MM.1S (cell line): ENCODE measurements at places on chromosomes 13 and 19.

DNA sequence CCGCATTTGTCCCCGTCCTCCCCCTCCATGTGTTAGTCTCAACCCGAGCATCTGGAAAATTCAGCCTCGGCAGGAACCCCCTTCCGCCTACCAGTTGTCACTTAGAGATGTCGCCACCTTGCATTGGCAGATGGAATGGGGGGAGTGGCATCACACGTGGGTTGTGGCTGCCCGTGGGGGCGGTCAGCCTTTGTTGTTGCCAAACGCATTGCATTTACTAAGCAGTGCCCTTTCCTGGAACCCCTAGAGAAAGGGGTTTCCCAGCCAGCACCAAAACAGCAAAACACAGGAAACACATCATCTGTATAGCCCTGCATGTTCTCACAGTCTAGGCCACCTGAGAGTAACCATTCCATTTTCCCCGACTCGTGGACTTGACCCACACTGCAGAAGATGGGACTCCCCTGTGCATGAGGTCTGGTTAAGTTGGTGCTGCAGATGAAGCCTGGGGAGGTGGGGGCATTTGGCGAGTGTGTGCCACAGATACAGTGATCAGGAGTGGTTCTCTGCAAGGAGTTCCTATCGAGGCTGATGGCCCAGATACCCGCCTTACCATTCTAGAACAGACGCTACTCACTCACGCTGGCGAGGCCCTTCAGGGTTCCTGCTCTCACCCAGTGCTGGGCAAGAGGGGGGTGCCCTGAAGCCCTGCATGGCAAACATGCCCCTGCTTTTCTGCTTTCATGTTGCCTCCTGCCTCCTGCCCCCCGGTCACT, 38.3 kb downstream of the TMED1 start:
- DNase-seq = no peak

- no peak for DNase-seq
Observed at GRCh38 chr13:37194428-37194861, 89.0 kb upstream of the CSNK1A1L start.

GRCh38 chr13:27960362-27961226, 8.5 kb downstream of the CDX2 start:
- DNase-seq = peak; percentile 10

DNA sequence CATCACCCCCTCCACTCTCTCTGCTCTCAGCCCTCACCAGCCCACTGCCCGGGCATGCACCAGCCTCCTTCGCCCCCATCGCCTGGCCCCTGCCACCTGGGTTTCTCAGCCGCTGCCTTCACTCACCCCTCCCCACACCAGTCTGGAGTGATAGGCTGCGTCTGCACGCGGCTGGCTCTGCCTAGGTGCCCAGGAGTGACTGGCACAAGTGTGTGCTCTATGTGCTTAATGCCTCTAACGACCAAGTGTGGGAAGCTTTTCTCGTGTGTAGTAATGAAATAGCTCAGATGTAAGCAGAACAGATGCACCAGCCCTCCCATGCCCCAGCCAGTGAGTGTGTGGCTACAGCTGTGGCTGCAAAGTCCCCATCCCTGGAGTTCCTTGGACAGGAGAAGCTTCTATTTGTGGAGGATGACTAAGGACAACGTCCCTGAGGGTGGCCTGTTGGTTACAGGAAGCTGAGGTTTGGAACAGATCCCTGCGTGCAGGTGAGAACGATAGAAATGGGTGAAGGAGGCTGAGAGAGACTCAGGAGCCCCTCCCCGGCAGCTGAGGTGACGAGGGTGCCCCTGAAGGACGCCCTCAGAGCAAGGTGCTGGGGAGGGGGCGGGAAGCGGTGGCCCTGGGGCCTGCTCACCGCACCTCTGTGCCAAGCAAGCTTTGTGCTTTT, 35.6 kb downstream of the ATP11A start:
- no peak for DNase-seq

- DNase-seq = no peak
Observed at GRCh38 chr13:25280396-25280795, 6.9 kb downstream of the MTMR6 start.

GRCh38 chr19:14439014-14439413, 5.9 kb downstream of the PKN1 start:
- no peak for DNase-seq

DNA sequence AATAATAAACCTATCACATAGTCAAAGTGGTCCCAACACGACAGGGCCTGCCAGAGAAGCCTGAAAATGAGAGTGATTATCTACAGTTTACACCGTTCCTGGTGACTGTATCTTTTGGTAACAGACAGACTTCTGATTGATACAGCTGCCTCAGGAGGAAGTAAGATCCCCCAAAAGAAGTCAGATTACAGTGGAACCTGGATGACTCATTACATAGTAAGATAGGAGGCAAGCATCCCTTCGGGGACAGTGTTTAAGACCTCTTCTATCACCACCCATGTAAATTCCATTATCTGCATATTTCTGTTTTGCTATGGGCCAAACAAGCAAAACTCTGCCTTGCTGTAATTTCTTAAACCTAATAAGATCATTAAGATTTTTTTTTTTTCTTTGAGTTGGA, 44.0 kb upstream of the FLT1 start:
- DNase-seq = no peak

- no peak for DNase-seq
Observed at GRCh38 chr19:7255119-7255518, 39.1 kb downstream of the INSR start.

GRCh38 chr19:49149652-49150105, 5.5 kb downstream of the HRC start:
- peak; percentile 19 for DNase-seq

DNA sequence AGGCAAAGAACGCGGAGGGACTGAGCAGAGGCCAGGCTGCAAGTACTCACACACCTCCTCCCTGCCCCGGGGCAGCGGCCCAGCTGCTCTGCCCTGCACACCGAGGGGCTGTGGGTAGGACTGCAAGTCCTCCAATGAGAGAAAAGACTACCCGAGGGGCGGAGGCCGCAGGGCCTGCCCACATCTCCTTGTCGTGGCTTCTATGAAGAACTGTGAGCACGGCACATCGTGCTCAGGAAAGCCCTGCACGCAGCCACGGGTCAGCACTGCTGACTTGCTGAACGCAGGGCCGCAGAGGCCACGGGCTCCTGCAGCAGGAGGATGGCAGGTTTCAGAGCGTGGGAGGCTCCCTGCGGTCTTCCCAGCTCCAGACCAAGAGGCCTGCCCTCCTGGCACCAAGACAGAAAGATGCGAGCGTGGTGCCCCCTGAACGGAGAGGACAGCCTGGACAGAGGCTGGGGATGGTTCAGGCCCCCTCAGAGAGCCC, 37.4 kb downstream of the CEBPG start:
- no peak for DNase-seq

- DNase-seq = no peak
Observed at GRCh38 chr19:10768936-10769335, 51.1 kb downstream of the DNM2 start.

DNA sequence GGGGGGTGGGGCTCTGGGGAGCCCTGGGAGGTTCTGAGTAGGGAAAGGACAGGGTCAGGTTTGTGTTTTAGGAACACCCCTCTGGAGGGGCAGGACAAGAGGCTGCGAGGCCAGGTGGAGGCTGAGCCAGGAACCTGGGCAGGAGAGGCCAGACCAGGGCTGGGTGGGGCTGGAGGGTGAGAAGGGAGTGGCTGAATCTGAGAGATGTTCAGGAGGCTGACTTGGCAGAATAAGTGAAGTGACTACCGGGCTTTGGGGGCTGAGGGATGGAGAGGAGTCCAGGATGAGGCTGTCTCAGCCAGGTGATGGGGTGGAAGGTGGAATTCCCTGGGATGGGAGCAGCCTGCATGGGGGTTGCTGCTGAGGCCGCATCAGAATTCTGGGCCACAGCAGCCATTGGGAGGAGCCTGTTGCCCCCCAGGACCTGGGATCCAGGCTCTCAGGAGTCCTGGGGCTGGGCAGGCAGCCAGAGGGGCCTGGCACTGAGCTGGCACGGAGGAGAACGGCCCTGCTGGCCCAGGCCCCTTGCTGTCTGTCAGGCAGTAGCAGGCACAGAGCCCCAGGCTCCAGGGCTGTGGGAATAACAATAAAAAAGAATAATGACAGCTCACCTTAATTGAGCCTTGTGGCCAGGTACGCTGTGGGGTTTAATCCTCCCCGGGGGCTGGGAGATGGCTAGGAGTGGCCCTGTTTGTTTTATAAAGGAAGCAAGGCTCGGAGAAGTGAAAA, 3.3 kb downstream of the PPP5C start:
- DNase-seq = no peak

- DNase-seq = no peak
Observed at GRCh38 chr13:74132152-74132775, 1.9 kb downstream of the KLF12 start.

- DNase-seq = no peak
Observed at GRCh38 chr19:10517760-10518443, 655 bp upstream of the S1PR5 start.
